ENCODE measurements at places on chromosomes 1 and 21.

DNA sequence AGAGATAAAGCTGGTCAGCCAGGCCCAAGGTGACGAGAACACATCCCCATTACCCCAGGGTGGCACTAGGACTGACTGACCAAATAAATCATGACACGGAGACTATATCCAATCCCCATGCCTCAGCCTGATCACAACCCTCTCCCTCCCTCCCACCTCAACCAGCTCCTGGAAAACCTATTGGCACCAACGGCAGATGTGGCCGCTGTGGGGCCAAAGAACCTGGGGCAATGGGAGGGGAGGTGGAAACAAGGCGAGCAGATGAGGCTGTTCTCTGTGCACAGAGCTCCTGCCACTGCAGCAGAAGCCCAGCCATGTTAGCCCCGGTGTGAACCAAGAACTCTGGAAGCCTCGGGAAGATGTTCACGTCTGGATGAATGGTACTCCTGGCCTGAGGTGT is 77.6 kb downstream of the CD247 start:
- no peak for DNase-seq

GRCh38 chr1:198534548-198535418 is 5.7 kb downstream of the ATP6V1G3 start:
- no peak for DNase-seq

DNA sequence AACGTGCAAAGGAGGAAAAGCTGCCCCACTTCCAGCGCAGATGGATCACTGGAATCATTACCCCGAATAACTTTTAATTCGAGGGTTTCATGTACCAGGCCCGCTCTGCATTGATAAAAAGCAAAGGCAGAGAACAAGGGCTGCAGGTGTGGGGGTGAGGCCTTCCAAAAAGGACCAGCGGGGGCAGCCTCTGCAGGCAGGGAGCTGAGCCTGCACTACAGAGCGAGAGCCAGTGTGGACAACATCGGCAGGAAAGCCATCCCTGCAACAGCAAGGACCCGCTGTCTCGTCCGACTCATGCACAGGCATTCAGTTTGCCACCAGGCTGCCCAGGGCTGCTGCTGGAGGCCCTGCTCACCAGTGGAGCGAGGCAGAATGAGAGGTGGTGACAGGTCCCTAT is 27.1 kb upstream of the AJAP1 start:
- no peak for DNase-seq

DNA sequence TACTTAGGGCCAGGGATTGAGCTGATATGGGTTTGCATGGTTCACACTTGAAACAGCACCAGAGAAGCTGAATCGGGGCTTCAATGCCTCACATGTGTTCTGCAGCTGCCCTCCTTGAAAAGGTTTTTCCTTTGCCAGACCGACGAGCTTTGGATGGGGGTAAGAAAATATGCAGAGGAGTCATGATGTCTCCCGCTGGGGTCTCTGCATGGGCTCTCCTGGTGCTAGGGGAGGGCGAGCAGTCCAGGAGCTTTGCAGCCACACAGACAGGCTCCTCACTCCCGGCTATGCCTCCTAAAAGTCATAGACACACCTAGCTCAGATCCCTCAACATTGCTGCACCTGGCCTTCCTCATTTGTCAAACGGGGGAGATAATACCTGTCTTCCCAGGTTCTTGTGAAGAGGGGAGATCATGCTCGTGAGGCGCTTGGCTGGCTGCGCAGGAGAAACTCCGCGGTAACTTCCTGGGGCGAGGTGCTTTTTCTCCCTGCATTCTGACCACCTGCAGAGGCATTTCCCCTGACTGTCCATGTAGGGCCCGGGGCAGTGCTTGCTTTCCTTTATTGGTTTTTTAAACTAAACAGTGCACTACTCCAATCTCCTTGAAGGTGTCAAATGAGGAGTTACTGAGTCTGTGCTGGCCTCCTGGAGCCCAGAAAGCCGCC is 112.4 kb downstream of the PLXNA2 start:
- DNase-seq, result no peak

DNA sequence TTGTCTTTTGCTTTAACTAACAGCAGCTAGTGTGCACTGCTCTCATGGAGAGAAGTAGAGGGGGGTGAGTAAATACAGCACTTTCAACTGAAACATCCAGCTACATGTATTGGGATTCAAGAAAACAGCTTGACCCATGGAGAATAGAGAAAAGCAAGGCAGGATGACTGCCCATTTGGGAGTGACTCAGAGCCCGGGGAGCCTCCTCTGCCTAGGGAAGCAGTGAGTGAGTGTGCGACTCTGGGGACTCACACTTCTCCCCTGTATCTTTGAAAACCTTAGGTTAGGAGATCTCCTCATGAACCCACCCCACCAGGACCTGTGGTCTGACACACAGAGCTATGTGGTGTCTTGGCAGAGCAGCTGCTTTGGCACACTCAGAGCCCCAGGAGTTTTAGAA is 82.0 kb upstream of the PTGFR start:
- peak; percentile 19 for DNase-seq

DNA sequence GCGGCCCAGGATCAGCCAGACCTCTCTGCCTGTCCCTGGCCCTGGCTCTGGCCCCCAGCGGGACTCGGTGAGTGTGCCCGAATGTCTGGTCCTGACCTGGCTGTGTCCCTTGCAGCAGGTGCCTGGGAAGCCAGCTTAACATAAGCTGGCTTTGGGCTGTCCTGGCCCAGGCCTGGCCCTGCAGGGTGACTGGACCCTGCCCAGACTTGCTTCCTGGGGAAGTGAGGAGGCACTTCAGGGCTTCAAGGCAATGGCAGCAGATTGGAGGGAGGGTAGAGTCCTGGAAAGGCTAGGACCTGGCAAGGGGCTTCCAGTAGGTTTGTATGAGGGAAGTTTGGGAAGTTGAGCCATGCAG is 16.4 kb downstream of the RPS6KA1 start:
- no peak for DNase-seq

DNA sequence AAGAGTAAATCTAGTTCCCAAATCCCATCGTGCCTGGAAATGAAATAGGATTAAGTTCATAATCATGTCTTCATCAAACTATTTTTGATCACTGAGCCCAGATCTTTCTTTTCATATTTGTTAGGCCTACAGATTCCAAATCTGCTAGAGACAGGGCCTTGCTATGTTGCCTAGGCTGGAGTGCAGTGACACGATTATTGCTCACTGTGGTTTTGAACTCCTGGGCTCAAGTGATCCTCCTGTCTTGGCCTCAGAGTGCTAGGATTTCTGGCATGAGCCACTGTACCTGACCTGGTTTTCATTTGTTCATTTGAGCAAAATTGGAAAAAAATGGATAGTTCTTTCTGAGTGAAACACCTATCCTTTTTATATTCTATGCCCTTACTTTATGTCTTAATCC is 28.0 kb upstream of the DIPK1A start:
- DNase-seq, result no peak

DNA sequence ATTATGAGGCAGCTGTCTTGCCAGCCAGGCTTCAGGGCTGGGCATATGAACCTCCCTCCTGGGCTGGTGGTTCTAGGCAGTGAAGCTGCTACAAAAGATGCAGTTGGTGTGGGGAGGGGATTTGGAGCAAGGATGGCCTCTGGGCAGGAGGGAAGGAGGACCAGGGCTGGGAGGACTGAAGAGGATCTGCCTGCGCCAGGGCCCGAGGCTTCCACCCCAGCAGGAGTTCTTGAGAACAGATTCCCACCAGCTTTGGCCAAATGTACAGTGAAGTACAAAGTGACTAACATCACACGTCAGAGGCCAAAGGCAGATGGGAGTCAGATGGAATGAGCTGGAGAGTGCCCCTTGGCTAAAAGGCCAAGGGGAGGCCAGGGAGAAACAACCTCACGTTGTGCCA is 62.4 kb downstream of the DDX20 start:
- DNase-seq, result no peak

- no peak for DNase-seq
Observed at GRCh38 chr1:9376886-9377333, 84.2 kb downstream of the SPSB1 start.

- DNase-seq, result no peak
Observed at GRCh38 chr1:58922302-58923089, 138.6 kb upstream of the JUN start.

GRCh38 chr1:224173523-224173922 is 9.5 kb upstream of the DEGS1 start:
- DNase-seq, result no peak

GRCh38 chr21:43025636-43026180 is 49.9 kb downstream of the CBS start:
- DNase-seq, result no peak

DNA sequence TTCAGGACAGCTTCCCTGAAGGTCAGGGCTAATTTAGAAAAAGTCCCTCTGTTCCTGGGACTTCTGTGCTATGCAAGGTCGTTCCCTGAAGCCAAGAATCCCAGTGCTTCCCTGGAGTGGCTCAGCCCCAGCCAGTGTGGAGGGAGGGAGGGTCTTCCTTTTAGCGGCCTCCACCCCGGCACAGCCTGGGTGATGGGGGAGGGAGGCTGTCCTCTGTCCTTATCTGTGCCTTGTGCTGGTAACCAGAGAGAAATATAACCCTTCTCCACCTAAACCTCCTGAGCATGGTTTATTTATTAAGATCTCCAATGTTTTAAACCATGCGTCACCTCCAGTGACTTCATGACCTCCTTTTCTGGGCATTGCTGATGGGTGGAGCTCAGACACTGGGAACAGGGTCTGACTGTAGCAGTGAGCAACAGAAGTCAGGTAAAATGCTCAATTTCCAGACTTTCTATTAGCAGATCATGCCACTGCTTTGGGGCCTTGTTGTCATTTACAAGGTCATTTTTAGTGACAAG is 157.1 kb downstream of the DSCAM start:
- DNase-seq, result no peak

DNA sequence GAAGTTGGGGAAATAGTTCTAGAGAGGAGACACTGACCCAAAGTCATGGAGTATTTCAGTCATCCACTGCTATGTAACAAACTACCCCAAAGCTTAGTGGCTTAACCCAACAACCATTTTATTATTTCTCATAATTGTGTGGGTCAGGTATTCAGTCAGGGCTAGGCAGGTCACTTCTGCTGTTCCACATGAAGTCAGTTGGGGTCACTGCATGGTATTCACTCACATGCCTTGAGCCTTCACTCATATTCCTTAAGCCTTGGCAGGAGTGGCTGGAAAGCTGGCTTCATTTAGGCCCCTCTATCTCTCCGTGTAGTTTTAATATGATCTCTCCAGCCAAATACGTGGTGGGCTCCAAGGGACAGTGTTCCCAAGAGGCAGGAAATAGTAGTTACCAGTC is 17.5 kb upstream of the RNF11 start:
- no peak for DNase-seq

DNA sequence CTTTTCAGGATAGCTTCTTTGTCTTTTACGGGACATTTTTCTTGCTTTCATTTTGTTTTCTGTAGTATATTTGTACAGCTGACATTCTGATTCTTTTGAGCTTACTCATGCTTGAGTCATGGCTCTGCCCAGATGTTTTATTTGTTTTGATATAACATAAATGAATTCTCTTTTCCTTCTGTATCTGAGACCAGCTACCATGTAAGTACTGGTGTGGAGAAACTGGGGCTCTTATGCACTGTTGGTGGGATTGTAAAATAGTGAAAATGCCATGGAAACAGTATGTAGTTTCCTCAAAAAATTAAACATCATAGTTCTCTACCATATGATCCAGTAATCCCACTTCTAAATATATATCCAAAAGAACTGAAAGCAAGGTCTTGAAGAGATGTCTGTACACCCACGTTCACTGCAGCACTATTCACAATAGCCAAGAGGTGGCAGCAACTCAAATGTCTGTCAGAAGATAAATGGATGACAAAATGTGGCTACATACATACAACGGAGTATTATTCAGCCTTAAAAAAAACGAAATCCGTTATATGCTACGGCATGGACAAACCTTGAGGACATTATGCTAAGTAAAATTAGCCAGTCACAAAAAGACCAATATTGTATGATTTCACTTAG is 61.4 kb downstream of the EIF2B3 start:
- DNase-seq, result no peak

DNA sequence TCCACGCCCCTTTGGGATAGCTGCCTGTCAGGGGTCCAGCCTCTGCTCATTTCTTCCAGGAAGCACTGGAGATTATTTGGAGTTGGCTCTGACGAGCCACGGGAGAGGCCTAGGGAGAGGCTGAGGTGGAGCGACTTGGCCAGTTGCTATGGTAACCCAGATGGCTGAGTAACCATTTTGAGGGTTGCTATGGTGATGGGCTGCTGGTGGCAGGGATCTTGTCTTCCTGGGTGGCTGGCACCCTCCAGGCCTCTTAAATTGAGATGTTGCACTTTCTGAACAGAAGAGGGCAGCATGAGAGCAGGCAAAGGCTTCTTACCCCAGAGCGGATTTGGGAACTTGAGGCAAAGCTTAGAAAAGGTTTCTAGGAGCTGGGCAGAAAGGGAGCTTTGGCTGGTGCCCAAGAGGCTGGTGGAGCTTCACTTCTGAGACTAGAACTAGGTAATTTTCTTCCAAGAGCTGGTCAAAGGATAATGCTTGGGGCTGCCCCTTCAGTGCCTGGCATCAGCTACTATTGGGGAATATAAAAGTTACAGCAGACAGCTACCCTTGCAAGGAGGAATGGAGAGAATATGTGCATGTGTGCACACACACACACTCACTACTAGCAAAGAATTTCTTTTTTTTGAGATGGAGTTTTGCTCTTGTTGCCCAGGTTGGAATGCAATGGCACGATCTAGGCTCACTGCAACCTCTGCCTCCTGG is 72.5 kb downstream of the NDUFS5 start:
- peak; percentile 82 for DNase-seq

DNA sequence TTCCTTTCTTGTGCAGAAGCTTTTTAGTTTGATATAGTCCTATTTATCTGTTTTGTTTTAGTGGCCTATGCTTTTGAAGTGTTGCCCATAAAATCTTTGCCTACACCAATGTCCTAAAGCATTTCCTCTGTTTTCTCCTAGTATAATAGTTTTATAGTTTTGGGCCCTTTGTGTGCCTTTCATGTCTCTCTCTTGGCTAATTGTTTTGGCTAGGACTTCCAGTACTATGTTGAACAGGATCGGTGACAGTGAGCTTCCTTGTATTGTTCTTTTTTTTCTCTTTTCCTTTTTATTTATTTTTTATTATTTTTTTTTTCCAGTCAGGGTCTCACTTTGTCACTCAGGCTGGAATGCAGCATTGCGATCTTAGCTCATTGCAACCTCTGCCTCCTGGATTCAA is 47.0 kb upstream of the WARS2 start:
- DNase-seq, result no peak

DNA sequence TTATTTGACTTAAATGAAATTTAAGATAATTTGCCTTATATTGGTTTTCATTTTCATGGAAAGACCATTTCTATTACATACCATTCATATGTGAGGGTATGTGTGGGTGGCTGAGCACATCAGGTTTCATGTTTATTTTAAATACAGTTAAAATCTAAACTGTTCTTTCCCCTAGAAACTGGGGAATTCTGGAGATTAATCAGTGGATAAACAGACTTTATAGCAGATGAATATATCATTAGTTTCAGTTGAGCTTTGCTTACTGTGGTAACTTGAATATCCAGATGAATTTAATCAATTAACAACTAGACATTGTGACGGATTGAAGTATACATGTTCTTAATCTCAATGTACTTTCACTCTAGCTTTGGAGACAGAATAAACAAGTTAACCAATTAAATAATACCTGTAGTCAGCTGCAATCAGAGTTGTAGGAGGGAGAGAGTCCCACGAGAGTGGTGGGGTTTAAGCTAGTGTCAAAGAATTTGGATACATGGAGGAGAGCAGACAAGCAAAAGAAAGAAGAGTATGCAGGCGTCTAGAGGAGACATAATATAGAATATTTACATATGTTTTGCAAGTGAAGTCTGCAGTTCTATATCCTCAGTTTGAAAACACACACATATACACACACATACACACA is 97.6 kb downstream of the PDE4B start:
- DNase-seq, result no peak

GRCh38 chr1:246005067-246005466 is 502.0 kb downstream of the SMYD3 start:
- DNase-seq, result peak; percentile 94
